ENCODE measurements at places on chromosomes 7 and 10. TPM values are rescaled to one million over a fixed set of nuclear protein-coding genes. Genes with fewer than 3 reads are reported as not detected.

Gene HHEX
- total RNA-seq = 0.67 TPM

Gene WEE2
- not detected for total RNA-seq

Gene CD36
- total RNA-seq = 0.21 TPM

Gene ZNF239
- total RNA-seq = 2.6 TPM

Data from activated T-cell treated with anti-CD3 and anti-CD28 coated beads, Interleukin-2, amount 50 U/mL, for 72 hours (primary cell).